T-helper 2 cell treated with Interferon-gamma antibody and Interleukin-4, amounts not matched to agents 5 μg/mL and 100 μg/mL, for 36 hours (primary cell): ENCODE measurements at places on chromosomes 4 and X.
A peak's percentile ranks its signal among the peaks of the same experiment; 100 is the strongest.

DNA sequence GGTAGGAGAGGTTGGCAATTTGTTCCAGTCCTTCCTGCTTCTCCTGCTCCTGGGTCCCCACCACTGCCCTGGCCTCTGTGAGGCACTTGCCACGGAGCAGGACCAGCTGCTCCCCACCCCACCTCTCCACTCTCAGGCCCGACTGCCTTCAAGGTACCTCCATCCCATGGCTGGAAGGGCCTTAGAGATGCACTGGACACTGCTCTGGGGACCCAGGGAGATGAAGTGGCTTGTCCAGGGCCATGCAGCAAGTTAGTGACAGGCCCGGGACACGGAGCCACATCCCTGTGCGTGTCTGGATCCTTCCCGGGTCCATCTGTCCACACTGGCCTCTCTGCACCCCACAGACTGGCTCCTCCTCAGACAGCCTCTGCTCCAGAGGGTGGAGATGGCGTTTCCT lies 105.3 kb downstream of the CPZ start:
- no peak for DNase-seq

DNA sequence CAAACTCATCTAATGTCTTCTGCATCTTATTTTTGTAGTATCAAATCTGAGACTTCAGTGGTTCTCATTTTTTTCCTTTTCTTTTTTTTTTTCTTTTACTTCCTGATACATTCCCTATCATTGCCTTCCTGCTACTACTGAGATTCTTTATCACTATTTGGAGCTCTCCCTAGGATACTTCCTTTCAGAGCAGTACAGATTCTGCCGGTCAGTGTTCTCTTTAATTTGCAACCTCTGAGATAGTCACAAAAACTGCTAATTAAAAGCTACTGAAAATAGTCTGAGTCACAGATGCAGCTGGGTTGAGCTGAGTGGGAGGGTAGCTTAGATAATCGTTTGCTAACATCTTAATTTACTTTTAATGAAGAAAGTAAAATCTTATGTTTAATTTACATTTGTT lies 1279.7 kb downstream of the ARAP2 start:
- DNase-seq = no peak

DNA sequence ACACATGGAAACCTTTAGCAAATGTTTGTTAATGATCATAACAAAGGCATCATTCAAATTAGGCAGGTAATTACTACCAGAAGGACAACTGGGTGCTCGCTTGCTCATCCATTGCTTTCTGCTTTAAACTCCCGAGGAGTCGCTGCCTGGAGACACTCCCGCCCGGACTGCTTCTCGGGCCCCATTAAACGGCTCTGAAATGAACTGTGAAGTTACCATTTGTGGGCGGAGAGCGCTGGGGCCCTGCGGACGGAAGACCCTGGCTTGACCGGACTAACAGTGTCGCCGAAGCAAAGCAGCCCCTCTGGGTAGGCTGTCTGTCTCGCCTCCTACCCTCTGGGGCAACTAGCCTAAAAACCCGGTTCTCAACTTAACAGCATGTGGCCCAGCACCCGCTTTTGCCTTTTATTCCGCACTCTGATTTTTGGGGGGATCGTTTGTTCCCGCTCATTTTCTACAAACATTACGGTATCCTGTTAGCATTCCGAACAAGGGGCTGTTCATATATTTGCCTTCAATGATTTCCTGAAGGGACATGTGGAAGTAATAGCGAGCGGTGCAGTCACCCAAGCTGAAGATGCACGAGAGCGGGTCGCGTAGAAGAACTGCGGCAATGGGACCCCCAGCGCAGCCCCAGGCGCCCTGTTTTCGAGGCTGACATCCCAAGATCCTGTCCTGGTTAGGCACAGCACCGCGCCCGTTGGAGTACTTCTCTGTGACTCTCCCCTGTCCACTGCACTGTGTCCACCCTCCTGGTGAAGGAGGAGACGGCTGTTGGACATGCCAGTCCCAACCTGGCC lies 1.6 kb upstream of the PDGFRA start:
- DNase-seq = no peak

GRCh38 chr4:163988391-163988790 lies 493.9 kb downstream of the TMA16 start:
- DNase-seq = no peak

DNA sequence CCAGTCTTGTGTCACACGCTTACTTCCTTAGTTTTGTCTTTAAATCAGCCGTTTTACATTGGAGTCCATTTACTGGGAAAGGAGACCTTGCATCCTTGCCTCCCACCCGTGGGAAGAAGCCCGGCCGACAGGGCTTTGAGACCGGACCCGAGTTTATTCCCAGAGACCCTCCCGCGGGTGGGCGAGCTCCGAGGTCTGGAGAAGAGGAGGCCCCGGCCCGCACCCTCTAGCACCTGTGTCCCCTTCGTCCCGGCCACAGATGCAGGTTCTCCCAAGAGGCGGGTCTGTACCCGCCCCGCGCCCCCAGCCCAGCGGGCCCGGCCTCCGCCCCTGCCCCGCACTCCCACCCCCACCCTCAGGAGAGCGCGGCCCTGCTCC lies 3.8 kb upstream of the SLC26A1 start:
- DNase-seq = no peak

DNA sequence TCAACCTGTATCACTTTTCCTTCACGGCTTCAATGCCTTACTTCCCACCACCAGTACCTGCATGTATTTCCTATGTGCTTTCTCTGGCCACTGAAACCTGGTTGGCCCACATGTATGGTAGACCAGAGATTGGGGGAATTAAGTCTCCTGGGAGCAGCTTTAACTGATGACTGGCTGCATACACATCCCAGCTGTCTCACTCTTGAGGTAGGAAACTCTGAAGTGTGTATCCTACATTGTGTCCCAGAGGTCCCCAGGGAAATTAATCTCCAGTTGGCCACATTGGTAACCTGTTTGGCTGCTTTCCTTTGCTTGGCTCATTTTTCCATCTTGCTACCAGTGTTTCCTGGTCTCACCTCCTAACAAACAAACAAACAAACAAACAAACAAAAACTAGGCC lies 124.4 kb downstream of the ZNF827 start:
- DNase-seq = no peak

- DNase-seq = no peak
Measured at GRCh38 chr4:112099701-112100297, 45.5 kb upstream of the FAM241A start.

- DNase-seq = no peak
Measured at GRCh38 chr4:40507977-40508376, 121.7 kb downstream of the RBM47 start.

DNA sequence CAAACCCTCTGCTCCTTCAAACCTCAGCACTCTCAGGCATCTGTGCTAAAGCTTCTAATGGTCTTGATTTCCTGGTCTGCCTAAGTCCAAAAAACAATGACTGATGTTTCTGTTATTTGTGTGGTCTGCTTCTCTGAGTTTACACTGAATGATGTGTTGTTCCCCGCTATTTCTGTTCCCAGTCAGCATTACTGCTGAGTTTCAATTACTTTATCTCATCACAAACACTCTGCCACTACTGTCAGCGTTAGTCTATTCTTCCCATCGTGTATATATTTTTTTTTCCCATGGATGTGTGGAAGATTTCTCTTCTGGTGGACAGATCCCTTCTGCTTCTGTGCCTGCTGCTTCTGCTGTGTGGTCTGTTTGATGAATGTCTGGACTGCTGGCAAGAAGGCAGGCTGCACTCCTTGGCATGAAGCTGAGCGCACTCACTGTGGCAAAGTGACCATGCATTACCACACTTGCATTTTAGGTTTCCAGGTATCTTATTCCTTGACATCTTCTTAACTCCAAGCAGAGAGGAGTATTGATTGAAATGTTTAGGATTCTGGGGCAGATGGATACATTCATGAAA lies 106.9 kb upstream of the PAQR3 start:
- DNase-seq = no peak

DNA sequence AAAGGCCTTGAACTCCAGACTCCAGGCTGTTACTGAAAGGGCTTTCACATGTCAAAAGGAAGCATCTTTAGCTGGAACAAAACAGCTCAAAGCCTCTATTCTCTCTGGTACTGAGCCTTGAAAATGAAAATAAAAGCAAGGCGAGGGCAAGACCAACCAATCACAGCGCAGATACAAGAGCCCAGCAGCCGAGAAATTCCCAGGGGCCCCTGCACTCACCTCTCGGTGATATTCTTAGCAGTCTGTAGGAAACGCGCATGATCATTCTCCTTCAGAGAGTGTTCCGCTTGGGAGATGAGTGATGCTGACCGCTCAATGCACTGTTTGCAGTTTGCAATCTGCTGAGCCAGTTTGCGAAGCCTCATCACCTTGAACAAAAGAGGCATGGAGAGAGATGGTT lies 138.1 kb downstream of the MID1 start:
- DNase-seq = no peak

DNA sequence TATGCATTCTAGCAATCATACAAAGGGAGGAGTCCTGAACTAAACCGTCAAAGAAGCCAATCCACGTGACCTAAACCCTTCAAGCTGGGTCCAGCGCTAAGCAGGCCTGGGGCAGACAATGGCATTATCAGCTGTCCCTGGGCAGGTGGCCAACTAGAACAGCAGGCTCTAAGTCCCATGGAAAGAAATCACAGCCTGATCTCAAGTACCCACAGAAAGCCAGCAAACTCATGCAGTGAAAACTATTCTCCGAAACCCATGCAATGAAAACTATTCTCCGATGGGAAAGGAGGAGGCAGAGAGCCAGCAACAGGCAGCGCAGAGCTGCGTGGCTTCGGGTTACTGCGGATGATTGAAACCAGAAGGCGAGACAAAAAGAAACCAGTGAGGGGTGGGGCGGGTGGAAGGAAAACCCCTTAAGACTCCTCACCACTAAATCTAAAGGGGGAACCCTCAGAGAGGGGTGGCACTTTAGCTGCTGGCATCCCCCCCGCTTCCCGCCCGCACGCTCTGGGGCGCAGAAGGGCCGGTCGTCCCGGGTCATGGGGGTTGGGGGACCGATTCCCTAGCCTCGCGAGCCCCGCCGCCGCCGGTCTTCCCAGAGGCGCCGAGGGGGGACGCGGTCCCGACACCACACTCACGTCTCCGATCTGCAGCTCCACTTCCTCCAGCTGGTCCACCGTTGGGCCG lies 567 bp downstream of the C4orf46 start:
- DNase-seq = peak; percentile 56

DNA sequence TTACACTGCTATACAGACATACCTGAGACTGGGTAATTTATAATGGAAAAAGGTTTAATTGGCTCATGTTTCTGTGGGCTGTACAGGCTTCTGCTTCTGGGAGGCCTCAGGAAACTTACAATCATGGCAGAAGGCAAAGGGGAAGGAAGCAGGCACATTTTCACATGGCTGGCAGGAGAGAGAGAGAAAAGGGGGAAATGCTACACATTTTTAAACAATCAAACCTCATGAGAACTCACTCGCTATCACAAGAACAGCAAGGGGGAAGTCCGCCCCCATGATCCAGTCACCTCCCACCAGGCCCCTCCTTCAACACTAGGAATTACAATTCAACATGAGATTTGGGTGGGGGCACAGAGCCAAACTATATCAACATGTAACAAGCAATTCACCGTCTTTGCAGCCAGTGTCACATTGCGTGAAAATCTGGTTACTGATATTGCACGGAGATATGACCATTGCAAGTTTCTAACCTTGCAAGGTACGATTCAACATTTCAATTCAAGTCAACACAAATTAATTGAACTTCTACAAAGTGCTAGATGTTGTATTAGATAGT lies 61.7 kb upstream of the RELL1 start:
- no peak for DNase-seq

- DNase-seq = no peak
Measured at GRCh38 chr4:88865046-88865445, 167.4 kb upstream of the NAP1L5 start.

- DNase-seq = no peak
Measured at GRCh38 chrX:25968920-25969319, 169.2 kb upstream of the MAGEB18 start.

- DNase-seq = no peak
Measured at GRCh38 chr4:16196482-16197393, 29.5 kb downstream of the TAPT1 start.

GRCh38 chrX:21907260-21907659 lies 33.2 kb upstream of the SMS start:
- DNase-seq = no peak

DNA sequence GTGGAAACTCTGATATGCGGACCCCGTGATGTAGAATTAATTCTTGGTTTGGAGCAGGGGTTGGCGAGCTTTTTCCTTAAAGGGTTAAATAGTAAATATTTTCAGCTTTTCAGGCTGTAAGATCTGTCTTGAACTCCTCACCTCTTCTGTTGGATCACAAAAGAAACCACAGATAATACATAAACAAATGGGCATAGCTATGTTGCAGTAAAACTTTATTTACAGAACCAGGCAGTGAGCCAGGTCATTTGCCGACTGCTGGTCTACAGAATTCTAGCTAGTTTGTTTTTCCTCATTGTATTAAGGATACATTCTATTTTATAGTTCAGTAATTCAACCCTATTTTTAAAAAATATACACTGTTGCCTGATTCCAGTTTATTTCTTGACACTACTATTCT lies 116.6 kb downstream of the PAPSS1 start:
- DNase-seq = no peak

- no peak for DNase-seq
Measured at GRCh38 chr4:1049591-1049905, 38.1 kb downstream of the FGFRL1 start.

GRCh38 chr4:128983771-128984485 lies 109.4 kb downstream of the SCLT1 start:
- DNase-seq = no peak

DNA sequence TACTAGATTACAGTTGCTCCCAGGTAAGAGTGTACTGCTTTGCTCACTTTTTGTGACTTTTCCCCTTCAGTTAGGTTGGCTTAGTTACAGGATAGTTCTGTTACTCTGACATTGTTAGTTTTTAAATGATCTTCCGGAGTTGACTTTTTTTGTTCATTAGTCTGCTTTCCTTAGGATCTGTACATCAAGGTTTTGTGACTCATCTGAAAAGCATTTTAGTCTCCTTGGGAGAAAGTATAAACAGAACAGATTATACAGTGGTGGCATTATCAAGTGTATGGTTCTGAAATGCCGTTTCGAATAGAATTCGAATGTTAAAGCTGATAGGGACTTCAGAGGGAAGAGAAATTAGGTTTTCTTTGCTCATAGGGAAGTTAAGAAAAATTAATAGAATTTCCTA lies 63.3 kb downstream of the USP9X start:
- DNase-seq = no peak

GRCh38 chr4:43512253-43512652 lies 619.7 kb downstream of the GRXCR1 start:
- DNase-seq = no peak

- no peak for DNase-seq
Measured at GRCh38 chr4:151888367-151888866, 127.6 kb upstream of the GATB start.

GRCh38 chrX:19986531-19986930 lies 4.3 kb downstream of the BCLAF3 start:
- no peak for DNase-seq

GRCh38 chrX:105543283-105543682 lies 279.1 kb upstream of the NRK start:
- no peak for DNase-seq

DNA sequence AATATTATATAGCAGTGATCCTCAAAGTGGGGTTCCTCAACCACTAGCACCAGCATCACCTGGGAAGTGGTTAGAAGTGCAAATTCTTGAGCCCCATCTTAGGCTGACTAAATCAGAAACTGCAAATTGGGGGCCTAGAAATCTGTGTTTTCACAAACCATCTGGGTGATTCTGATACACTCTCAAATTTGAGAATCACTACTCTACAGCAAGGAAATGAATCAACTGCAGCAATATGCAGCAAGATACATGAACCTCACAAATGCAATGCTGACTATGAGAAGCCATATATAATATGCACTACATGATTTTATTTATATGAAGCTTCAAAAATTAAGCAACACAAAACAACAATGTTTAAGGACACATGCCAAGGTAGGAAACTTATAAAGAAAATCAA lies 36.2 kb upstream of the IRS4 start:
- no peak for DNase-seq

- DNase-seq = no peak
Measured at GRCh38 chr4:1382776-1383727, 23.2 kb downstream of the NKX1-1 start.
